ENCODE measurements at places on chromosomes 16 and 17.

- no peak for DNase-seq
These were observed 279.0 kb downstream of the PMP22 start for GRCh38 chr17:14986127-14986526.

GRCh38 chr16:56713794-56714193 is 16.1 kb upstream of the NUP93 start:
- no peak for DNase-seq

- DNase-seq = no peak
These were observed 46.4 kb downstream of the MYH11 start for GRCh38 chr16:15810411-15810810.

- DNase-seq = no peak
These were observed 581 bp downstream of the PRKCA start for GRCh38 chr17:66302761-66303626.

GRCh38 chr17:66726371-66726770 is 108.5 kb upstream of the CACNG5 start:
- DNase-seq = no peak

DNA sequence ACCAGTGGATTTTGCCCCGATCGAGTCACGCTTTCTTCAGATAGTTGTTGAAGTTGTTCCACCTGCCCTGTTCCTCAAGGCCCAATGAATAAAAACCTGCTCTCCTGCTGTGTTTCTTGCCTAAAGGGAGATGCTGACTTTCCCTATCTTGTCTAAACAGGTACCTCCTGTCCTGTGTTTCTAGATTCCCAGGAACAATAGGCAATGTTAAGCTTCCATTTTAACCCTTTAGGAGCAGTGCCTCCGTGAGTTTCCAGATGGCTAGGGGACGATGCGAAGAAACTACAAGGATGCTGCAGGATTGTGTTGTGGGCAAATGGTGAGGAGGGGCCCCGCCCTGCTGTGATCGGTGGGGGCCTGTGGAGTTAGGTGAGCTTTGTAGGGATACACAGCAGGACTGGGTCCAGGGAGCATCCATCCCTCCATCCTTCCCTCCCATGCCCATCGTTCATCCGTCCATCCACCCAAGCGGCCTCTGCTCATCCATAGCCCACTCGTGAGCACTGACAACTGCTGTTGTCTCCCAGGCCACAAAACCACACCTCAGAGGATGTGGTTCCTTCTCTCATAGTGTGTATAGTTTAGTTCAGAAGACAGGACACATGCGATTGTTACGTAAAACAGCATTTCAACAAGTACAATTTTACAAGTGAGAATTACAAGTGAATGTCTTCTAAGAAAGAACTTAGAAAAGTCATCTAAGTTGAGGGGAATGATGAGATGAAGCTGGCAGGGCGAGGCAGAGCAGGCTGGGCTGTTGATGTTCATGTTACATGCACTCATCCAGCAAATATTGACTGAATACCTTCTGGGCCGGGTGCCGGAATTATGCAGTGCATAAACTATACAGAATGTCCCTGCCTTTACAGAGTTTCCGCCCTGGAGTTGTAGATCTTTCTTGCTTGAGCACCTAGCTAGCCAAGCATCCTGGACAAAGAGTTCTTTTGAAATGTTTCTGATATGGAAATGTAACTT is 5.2 kb downstream of the ARSG start:
- DNase-seq = peak; percentile 13

- DNase-seq = no peak
These were observed 270.7 kb upstream of the SOX9 start for GRCh38 chr17:71849783-71850768.

DNA sequence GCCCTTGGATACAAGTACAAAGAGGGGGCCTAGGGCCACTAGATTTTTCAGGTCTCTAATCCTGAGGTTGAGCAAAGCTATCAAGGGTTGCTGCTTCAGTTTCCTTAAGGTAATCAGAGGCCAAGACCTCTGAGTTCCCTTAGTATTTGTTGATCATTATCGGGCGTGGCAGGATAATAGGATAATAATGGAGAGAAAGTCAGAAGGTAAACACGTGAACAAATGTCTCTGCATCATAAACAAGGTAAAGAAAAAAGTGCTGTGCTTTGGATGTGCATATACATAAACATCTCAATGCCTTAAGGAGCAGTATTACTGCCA is 41.5 kb upstream of the YPEL2 start:
- no peak for DNase-seq

DNA sequence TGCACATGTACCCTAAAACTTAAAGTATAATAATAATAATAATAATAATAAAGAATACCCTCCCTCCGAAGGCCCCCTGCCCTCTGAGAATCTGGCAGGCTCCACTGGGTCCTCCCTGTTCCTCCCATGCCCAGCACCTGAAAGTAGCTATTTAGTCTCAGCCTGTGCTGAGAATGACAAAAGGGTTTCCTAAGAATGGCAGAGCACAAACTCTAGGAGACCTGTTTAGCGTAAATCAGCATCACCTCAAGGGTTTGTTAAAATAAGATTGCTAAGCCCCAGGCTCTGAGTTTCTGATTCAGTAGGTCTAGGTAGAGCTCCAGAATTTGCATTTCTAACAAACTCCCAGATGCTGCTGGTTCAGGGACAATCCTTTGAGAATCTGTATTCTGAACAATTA is 606.8 kb upstream of the CDH11 start:
- DNase-seq = no peak

- no peak for DNase-seq
These were observed 55.6 kb downstream of the USP43 start for GRCh38 chr17:9700754-9701476.

GRCh38 chr16:66619534-66620428 is 15.3 kb downstream of the CMTM3 start:
- no peak for DNase-seq

GRCh38 chr16:88078111-88078775 is 127.0 kb downstream of the BANP start:
- DNase-seq = no peak

- DNase-seq = no peak
These were observed 175.6 kb upstream of the IRX3 start for GRCh38 chr16:54462151-54462651.

GRCh38 chr16:12412890-12413289 is 390.8 kb downstream of the CPPED1 start:
- DNase-seq = no peak

- DNase-seq = no peak
These were observed 26.1 kb upstream of the UBE2I start for GRCh38 chr16:1283296-1283695.

DNA sequence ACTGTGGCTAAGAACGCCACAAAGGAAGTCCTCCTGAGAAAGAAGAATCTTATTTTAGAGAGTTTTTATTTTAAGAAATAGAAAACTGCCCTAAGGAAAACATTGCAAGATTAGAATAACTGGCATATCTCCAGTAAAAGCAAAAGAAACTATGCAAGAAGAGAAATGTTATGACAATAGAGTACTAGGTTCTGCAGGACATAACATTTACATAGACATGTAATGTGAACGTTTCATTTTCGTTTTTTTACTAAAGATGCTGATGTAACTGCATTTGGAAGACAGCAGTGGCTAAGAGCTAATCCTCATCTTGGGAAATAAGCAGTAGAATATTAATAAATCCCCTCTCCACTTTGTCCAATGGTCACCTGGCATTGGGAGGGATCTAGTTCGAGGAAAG is 7.8 kb upstream of the ASGR2 start:
- DNase-seq = no peak

DNA sequence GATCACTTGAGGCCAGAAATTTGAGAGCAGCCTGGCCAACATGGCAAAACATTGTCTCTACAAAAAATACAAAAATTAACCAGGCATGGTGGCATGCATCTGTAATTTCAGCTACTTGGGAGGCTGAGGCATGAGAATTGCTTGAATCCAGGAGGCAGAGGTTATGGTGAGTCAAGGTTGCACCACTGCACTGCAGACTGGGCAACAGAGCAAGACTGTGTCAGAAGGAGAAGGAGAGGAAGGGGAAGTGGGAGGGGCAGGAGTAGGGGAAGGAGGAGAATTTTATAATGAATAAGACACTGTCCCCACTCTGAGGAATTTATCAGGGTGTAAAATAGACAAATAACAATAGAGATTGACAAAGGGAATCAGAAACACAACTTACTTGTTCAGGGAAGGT is 440.6 kb upstream of the DYNLRB2 start:
- DNase-seq = no peak

- no peak for DNase-seq
These were observed 205.0 kb upstream of the CACNG3 start for GRCh38 chr16:24051125-24051524.

GRCh38 chr17:38562903-38563302 is 42.8 kb downstream of the SRCIN1 start:
- DNase-seq = no peak

GRCh38 chr16:65312071-65312470 is 190.2 kb upstream of the CDH11 start:
- DNase-seq = no peak

DNA sequence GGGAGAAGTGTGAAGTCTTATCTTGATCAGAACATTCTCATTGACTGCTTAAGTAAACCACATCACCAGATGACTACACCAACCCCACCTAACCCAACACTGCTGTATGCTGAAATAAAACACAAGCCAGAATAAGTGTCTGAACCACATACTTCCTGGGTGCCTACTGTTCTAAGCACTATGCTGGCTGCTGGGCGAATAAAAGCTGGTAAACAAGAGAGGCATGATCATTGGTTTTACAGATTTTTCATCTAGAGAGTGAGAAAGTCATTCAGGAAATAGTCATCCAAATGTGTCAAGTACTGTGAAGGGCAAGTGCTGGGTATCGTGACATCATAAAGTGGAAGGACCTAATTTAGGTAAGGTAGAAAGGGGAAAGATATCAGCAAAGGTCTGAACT is 199.0 kb upstream of the SOX9 start:
- DNase-seq = no peak

DNA sequence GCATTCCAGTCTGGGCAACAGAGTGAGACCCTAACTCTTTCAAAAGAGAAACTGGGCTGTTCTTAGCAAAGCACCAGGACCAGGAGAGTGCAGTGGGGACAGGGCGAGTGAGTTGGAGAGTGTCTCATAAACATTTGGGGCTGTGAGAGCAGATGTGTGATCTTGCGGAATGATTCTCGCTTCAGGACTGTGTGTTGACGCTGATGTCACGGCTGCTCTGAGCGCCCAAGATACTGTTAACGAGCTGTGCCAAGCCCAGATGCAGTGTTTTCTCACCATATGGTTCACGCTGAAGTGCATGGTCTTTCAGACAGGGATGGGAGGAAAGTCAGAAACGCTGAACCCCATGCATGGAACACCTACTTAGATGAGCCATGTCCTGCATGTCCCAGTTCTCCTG is 438.2 kb downstream of the HS3ST4 start:
- DNase-seq = no peak

- no peak for DNase-seq
These were observed 37.2 kb downstream of the MAP2K6 start for GRCh38 chr17:69451416-69452394.

DNA sequence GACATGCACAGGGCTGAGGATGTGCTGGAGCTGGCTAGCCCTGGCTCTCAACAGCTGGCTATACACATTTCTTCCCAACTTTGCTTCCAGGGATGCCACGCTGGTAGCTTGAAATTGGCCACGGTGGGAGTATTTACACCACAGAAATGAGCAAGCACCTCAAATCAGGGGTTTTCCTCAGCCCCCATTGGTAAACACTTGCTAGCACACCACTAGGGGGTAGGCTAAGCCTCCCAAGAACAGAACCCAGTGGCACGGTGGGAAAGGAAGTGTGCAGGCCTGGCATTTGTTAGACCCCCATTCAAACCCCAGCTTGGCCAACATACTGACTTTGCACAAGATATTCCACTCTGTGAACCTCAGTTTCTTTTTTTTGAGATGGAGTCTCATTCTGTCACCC is 12.9 kb downstream of the DRC3 start:
- no peak for DNase-seq

DNA sequence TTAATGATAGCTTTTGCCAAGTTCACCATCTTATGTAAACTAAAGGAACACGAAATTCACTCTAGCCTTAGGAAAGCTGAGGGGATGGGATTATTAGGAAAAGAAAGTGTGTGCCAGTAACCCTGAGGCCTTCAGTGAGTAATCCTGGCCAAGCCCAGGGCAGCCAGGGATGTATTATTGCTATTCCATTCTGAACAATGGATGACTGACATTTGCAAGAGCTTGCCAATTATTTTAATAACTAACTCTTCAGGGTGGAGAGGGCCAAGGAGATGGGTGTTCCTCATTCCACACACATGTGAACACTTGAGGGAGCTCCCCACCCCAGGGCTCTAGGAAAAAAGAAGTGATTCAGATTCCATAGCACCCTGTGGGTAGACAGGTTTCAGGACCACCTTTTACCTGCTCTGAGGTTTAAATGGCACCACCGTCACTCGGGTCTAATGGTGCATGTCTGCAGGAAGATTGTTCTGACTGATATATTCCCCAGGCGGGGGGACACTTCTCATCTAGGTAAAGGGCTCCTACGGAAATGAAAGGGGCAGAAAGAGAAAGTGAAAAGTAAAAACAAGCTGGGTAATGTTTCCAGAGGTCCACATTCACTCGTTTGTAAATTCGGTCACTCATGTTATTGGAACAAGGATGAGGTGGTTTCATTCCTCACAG is 41.5 kb downstream of the TK2 start:
- DNase-seq = no peak

- peak; percentile 85 for DNase-seq
These were observed at the start of gene ELOB for GRCh38 chr16:2777231-2777902. Gene ELOB, minus strand, starts transcription at chr16:2777280. Its CDS starts 41 bp downstream, at chr16:2777239.

GRCh38 chr16:82192665-82193064 is 22.6 kb upstream of the MPHOSPH6 start:
- DNase-seq = no peak

DNA sequence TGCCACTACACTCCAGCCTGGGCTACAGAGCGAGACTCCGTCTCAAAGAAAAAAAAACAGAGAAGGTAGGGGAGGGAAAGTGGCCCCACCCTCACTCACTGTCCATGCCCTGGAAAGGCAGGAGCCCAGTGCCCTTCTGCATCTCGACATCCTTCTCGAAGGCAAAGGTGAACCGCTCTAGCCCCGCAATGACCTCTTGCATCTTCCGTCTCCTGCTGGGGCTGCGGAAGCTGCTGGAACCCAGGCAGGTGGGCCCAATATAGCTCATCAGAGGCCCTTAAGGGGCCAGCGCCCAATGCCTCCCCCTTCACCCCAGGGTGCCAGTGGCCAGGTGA is at the start of gene CPSF4L:
CPSF4L (minus strand) TSS at position 264 of the 335 bp plus-strand sequence; CDS start at position 202, 62 bp downstream.
- no peak for DNase-seq

GRCh38 chr16:84950906-84951305 is 60.4 kb downstream of the ZDHHC7 start:
- DNase-seq = no peak

DNA sequence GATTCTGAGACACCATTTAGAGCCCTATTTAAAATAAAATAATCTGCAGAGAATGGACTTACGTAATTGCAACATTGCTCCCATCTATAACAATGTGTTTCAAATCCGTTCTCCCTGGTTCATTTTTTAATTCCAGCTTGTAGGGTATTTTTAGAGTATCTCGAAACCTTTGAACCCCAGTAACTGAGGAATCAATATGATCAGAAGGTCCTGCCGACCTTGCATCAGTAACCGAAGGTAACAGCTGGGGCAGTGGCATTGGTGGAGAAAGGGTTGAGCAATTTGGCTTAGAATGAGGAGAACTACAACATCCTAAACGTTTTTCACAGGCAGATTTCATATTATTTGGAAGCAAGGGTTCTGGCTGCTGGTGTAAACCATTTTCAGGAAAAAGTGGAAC is 49.3 kb downstream of the N4BP1 start:
- no peak for DNase-seq

GRCh38 chr16:24309258-24310142 is 53.4 kb downstream of the CACNG3 start:
- DNase-seq = no peak
